ENCODE measurements at places on chromosomes 2 and 18. TPM values are rescaled to one million over a fixed set of nuclear protein-coding genes. Genes with fewer than 3 reads are reported as not detected.

The DYTN gene
- total RNA-seq, result not detected

- H3K4me3 ChIP-seq, result no peak overlapping the region
- no peak overlapping the region for H3K27ac ChIP-seq
- DNase-seq, result no peak
These were observed 62.1 kb downstream of the BCL2 start for GRCh38 chr18:63257453-63257852.

DNA sequence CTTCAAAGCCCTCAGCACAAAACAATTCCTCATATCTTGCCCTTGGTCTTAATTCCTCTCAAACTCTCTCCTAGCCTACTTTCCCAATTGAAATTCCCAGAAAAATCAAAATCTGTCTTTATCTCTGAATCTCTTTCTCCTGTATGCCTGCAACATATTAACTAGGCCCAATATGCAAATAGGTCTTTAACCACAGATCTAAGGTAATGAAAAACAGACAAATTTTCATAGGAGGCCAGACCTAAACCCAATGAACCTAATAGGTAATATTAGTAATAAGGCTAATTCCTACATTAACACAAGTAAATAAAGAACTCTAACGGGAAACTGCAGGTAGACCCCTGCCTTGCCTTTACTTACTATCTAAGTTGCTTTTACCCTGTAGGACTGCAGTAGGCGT is 41.4 kb downstream of the WDR33 start:
- no peaks in the 10 kb centered on the region for H3K27me3 ChIP-seq
- H3K4me3 ChIP-seq, result no peak overlapping the region
- peaks cover 64% of the 10 kb centered on the region for H3K36me3 ChIP-seq
- DNase-seq, result no peak

The C2orf66 gene
- total RNA-seq, result not detected

- no peak overlapping the region for H3K27ac ChIP-seq
- H3K4me1 ChIP-seq, result no peaks in the 10 kb centered on the region
- no peak overlapping the region for H3K4me3 ChIP-seq
These were observed 39.4 kb upstream of the GALR1 start for GRCh38 chr18:77210249-77210648.

DNA sequence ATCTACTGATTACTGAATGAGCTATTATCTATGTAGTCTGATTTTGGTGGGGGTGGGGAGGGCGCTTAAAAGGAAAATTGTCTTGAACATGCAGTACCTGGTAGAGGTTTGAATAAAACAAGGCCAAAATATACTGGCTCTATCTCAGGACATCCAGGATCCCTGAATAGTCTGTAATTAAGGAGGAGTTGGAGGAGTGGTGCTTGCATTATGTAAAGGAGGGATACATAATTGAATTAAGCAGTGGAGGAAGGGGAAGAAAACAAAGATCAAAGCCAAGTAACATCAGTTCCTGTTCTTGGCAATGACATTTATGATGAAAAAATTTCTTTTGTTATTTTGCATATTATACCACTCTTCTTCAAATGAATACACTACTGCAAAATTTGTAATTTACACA is 539.4 kb upstream of the ZEB2 start:
- no peaks in the 10 kb centered on the region for H3K36me3 ChIP-seq
- H3K4me1 ChIP-seq, result no peaks in the 10 kb centered on the region
- no peak for DNase-seq

GRCh38 chr2:138121666-138122661 is 157.7 kb downstream of the HNMT start:
- peak; percentile 10 for DNase-seq
- no peaks in the 10 kb centered on the region for H3K4me1 ChIP-seq
- no peaks in the 10 kb centered on the region for H3K27me3 ChIP-seq
- no peaks in the 10 kb centered on the region for H3K36me3 ChIP-seq

The CRACDL gene
- total RNA-seq, result not detected

GRCh38 chr18:48905513-48905912 is 45.3 kb downstream of the SMAD7 start:
- H3K4me3 ChIP-seq, result no peak overlapping the region
- H3K27me3 ChIP-seq, result no peaks in the 10 kb centered on the region
- no peak overlapping the region for H3K27ac ChIP-seq
- no peaks in the 10 kb centered on the region for H3K36me3 ChIP-seq
- peaks cover 11% of the 10 kb centered on the region for H3K4me1 ChIP-seq

DNA sequence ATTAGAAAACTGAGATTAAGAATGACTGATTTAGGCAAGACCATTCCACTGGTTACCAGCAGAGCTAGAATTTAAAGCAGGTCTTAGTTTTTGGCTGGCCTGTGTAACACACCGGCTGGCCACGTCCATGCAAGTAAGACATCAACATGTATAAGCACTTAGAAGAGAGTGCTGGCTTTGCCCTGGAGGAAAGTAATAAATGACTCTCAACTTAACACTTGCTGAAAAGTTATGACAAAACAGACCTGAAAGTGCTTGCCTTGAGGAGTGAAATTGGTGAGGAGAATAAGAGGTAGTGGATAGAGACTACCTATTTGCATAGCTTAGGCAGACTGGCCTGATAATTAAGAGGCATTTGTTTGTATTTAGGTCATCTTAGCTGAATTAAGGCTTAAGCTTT is 165.7 kb upstream of the KCNJ3 start:
- H3K4me1 ChIP-seq, result no peaks in the 10 kb centered on the region
- no peaks in the 10 kb centered on the region for H3K36me3 ChIP-seq
- H3K27ac ChIP-seq, result no peak overlapping the region

DNA sequence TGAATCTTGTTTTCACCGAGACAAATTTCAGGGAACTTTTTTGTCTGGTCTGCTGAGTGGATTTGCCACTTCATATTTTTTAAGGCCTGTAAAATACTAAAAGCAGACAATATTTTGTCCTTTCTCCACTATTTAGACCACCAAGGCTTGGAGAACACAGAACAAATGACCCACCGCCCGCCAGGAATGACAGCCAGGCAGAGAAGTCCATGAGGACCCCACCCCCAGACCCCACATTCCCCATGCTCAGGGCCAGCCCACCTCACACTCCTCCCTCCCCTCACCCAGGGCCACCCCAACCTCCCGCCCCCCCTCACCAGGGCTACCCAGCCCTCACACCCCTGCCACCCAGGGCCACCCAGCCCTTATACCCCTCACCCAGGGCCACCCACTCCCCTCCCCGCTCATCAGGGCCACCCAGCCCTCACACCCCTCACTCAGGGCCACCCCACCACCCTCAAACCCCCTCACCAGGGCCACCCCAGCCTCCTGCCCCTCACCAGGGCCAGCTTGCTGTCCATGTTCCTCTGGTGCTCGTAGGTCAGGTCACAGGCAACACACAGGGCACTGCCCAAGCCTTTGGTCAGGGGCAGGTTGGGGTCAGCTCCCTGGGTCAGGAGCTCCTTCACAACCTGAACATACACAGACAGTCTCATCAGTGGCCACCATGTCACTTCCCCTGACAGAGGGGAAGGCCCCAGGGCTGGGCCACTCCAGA is 50.6 kb downstream of the ANKMY1 start:
- H3K4me1 ChIP-seq, result peaks cover 3% of the 10 kb centered on the region
- H3K27me3 ChIP-seq, result no peaks in the 10 kb centered on the region
- H3K27ac ChIP-seq, result no peak overlapping the region
- no peak overlapping the region for H3K4me3 ChIP-seq

The RUFY4 gene
- total RNA-seq, result not detected

DNA sequence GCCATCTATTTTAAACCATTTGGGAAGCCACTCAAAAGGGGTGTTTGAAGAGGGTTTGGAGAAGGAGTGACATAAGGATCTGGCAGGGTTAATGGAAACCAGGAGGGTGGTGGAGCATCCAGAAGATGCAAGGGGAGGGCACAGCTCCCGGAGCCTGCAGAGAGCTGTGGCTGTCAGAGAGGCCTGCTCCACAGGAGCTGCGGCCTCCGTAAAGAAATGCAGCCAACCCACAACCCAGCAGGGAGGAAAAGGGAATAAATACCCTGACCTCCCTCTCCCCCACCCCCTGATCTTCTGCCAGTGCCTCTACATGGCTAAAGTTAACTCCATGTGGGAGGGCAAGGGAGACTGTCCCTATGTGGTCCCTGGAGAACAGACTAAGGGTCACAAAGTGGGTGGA is 567.1 kb upstream of the POU3F3 start:
- no peak overlapping the region for H3K27ac ChIP-seq
- H3K27me3 ChIP-seq, result no peaks in the 10 kb centered on the region
- no peaks in the 10 kb centered on the region for H3K36me3 ChIP-seq
- DNase-seq, result no peak
- no peak overlapping the region for H3K4me3 ChIP-seq

DNA sequence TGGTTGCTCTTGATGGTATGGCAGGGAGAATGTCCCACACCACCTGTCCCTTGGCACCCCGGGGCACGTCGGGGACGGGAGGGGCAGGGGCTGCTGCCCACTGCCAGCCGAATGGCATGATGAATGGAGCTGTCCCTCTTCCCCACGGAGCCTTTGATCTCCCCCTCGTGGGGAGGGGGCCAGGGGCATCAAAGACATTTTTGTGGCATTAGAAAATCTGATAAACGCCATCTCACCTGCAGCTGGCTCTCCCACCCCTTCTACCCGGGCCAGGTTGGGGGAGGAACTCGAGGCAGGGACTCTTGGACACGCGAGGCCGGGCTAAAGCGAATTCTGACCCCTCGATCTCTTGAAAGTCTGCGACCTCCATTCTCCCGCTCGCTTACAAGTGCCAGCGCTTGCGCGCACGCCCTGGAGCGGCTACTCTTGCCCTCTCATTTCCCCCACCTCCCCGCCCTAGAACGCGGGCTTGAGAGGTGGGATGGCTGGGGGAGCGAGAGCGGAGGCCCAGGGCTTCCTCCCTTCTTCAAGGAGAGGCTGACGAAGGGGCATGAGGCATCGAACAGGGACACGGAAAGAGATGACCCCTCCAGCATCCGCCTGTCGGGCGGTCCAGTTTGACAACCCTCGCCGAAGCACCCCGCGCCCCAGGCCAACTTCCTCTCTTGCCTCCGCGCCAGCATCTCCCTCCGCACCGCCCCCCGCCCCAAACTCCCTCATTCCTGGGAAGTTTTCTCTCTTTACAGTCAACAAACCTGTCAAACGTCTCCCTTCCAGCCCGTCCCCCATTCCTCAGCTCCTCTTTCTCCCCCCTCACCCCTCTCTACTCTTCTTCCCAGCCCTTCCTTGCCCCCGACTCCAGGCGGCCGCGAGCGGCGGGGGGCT is 692 bp upstream of the WNT6 start:
- H3K4me1 ChIP-seq, result peaks cover 3% of the 10 kb centered on the region
- no peak overlapping the region for H3K4me3 ChIP-seq
- no peak overlapping the region for H3K27ac ChIP-seq
- peaks cover 50% of the 10 kb centered on the region for H3K27me3 ChIP-seq

- no peaks in the 10 kb centered on the region for H3K36me3 ChIP-seq
- DNase-seq, result no peak
- H3K4me1 ChIP-seq, result no peaks in the 10 kb centered on the region
- no peak overlapping the region for H3K4me3 ChIP-seq
These were observed 83.5 kb downstream of the MYL12B start for GRCh38 chr18:3345452-3345851.

DNA sequence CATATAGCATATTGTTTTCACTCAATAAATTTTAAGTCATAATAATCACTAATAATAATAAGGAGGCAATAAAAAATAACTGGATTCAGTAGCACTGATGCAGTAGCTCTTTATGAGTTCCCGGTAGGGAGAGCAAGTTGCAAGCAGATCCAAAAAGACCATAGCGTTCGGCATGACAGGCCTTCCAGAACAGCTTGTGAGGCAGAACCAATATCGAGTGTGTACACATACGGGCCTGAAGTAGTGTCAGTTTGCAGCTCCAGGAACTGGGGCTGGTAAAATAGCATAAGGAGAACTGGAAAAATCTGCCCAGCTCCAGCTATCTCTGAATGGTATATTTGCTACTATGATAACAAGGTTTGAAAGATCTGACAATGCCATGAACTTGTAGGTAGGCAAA is 1607.8 kb upstream of the PIK3C3 start:
- no peak overlapping the region for H3K27ac ChIP-seq
- no peak overlapping the region for H3K4me3 ChIP-seq
- no peaks in the 10 kb centered on the region for H3K27me3 ChIP-seq
- no peaks in the 10 kb centered on the region for H3K36me3 ChIP-seq
- H3K4me1 ChIP-seq, result no peaks in the 10 kb centered on the region

DNA sequence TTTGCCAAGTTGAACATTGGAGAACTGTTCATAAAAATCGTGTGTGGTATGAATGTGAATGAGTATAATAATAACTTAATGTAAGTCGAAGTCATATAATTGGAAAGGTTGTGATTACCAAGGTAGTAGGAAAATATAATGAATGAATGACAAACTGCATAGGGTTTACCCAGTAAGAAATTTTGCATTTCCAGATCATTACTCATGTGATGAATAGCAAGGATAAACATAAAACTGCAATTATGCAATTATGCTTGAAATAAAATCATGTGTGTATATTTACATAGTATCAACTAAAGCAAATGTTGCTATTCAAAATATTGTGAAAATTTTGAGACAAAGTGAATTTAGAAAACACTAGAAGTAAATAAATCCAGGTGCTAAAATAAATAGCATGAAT is 1108.7 kb upstream of the TMEFF2 start:
- no peaks in the 10 kb centered on the region for H3K4me1 ChIP-seq
- no peaks in the 10 kb centered on the region for H3K36me3 ChIP-seq
- no peak overlapping the region for H3K27ac ChIP-seq
- DNase-seq, result no peak
- H3K27me3 ChIP-seq, result no peaks in the 10 kb centered on the region

DNA sequence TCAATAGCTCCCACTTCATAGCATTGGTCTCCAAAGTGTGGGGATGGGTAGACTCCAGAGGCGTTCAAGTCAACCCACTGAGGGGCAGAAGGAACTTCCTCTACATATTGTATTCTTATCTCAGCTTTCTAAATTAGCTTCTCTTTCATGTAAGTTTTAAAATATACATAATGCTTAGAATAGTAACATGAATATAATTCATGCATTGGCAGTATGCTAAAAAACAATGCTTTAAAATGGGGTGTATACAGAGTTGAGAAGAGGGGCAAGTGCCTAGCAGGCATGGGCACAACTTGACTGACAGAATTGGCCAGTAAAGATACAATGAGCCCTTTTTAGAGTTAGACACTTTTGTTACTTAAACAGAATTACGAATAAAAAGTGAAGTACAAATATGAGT is 212.2 kb downstream of the ZRANB3 start:
- no peaks in the 10 kb centered on the region for H3K27me3 ChIP-seq
- no peak overlapping the region for H3K27ac ChIP-seq
- H3K4me3 ChIP-seq, result no peak overlapping the region
- no peaks in the 10 kb centered on the region for H3K36me3 ChIP-seq

DNA sequence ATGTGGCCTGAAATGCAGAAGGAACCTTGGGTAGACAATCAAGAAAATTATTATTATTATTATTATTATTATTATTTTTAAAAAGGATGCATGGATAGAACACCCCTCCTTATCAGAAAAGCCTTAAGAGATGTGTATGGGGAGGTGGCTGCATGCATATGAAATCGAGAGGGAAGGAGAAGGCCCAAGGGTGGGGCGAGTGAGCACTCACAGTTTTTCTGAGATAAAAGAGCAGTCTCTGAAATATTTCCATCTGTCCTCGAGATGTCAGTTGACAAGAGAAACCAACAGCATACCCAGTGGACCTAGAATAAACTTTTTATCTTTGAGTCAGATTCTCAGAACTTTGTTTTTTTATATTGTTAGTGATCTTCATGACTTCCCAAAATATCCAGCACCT is 282.9 kb downstream of the GPD2 start:
- no peaks in the 10 kb centered on the region for H3K27me3 ChIP-seq
- peak; percentile 18 for DNase-seq
- H3K27ac ChIP-seq, result no peak overlapping the region
- no peaks in the 10 kb centered on the region for H3K36me3 ChIP-seq
- H3K4me1 ChIP-seq, result no peaks in the 10 kb centered on the region
- H3K4me3 ChIP-seq, result no peak overlapping the region

The HTR2B gene
- total RNA-seq, result not detected

GRCh38 chr2:231321021-231321420 is 74.5 kb upstream of the B3GNT7 start:
- no peaks in the 10 kb centered on the region for H3K4me1 ChIP-seq
- DNase-seq, result no peak
- peaks cover 11% of the 10 kb centered on the region for H3K27me3 ChIP-seq
- no peak overlapping the region for H3K27ac ChIP-seq

Measured in K562 (cell line).